ENCODE measurements at places on chromosomes 7 and 10. TPM values are rescaled to one million over a fixed set of nuclear protein-coding genes. Genes with fewer than 3 reads are reported as not detected.
A peak's percentile ranks its signal among the peaks of the same experiment; 100 is the strongest.

DNA sequence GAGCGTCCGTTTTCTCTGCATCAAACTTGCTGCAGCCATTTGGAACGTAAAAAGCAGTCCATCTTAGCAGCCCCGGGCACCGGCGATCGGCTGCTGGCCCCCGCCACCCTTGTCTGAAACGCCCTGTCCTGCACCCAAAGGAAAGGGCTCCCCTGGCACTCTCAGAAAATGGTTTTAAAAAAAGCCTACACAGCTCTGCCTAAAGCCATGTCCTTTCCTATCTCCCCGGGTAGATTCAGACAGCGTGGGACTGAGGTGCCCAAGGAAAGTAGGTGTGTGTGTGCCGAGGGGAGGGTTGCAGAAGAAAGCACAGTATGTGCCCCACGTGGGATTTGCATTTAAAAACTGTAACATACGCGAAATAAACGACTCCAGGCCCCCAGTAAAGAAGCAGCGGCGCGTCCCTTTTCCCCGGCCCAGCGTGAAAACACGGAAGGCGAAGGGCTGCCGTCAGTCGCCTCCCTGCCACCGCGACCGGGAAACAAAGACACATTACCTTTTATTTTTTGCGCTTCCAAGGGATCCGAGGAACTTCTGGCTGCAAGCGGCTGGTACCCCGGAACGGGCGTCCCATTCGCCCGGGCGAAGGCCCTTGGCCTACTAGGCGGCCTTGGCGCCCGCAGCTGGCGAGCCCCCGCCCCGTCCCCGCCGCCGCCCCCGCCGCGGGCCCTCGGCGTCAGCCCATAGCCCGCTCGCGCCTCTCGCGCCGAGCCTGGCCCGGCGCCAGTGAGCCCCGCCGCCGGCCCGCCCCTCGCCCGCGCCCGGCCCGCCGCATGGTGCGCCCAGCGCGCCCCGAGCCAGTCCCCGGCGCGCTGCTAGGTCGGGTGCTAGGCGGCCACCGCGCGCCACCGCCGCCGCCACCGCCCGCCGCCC, 304.6 kb downstream of the PRPF18 start:
- no peaks in the 10 kb centered on the region for H3K36me3 ChIP-seq
- 0 out of 2 replicates have a peak, but pooled peaks cover 4% of the 10 kb centered on the region for H3K4me1 ChIP-seq
- no peak for DNase-seq
- no peaks in the 10 kb centered on the region for H3K27me3 ChIP-seq
- no peak overlapping the region for H3K27ac ChIP-seq
- H3K4me3 ChIP-seq, result no peak overlapping the region

The SRGN gene
- not detected for total RNA-seq

GRCh38 chr7:43631559-43631958, 48.7 kb downstream of the STK17A start:
- H3K4me1 ChIP-seq, result no peaks in the 10 kb centered on the region
- H3K27ac ChIP-seq, result no peak overlapping the region
- H3K36me3 ChIP-seq, result no peaks in the 10 kb centered on the region

The GARIN1A gene
- total RNA-seq, result 0.79 TPM

The TACC2 gene
- 98.5 TPM for total RNA-seq

DNA sequence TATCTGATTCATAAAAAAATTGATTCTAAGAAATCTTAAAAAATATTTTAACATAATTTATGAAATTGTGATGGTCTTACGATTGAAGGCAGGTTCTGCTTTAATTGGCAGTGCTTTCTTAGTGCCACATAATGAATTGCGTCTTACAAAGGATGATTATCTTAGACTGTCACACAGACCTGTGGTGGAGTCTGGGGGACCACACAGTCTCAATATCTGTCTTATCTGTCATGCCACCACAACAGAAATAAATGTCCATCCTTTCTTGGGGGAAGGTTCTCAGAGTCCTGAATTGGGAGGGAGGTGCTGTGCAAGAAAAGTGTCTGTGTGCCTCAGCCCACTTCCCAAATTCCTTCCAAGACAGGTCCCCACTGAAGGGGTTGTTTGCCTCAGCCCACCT, 34.0 kb downstream of the ZDHHC6 start:
- no peak overlapping the region for H3K4me3 ChIP-seq
- H3K4me1 ChIP-seq, result no peaks in the 10 kb centered on the region
- no peaks in the 10 kb centered on the region for H3K27me3 ChIP-seq
- H3K36me3 ChIP-seq, result peaks cover 3% of the 10 kb centered on the region

DNA sequence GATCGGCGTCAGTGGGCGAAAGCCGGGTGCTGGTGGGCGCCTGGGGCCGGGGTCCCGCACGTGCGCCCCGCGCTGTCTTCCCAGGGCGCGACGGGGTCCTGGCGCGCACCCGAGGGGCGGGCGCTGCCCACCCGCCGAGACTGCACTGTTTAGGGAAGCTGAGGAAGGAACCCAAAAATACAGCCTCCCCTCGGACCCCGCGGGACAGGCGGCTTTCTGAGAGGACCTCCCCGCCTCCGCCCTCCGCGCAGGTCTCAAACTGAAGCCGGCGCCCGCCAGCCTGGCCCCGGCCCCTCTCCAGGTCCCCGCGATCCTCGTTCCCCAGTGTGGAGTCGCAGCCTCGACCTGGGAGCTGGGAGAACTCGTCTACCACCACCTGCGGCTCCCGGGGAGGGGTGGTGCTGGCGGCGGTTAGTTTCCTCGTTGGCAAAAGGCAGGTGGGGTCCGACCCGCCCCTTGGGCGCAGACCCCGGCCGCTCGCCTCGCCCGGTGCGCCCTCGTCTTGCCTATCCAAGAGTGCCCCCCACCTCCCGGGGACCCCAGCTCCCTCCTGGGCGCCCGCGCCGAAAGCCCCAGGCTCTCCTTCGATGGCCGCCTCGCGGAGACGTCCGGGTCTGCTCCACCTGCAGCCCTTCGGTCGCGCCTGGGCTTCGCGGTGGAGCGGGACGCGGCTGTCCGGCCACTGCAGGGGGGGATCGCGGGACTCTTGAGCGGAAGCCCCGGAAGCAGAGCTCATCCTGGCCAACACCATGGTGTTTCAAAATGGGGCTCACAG, 1.1 kb downstream of the EGFR start:
- peak overlapping the region; percentile 86 for H3K4me3 ChIP-seq
- no peaks in the 10 kb centered on the region for H3K27me3 ChIP-seq
- peak; percentile 73 for DNase-seq

The ZCCHC24 gene
- 2.5 TPM for total RNA-seq

GRCh38 chr7:121406461-121406860, 10.4 kb upstream of the FAM3C start:
- H3K4me1 ChIP-seq, result peaks cover 19% of the 10 kb centered on the region
- no peak overlapping the region for H3K4me3 ChIP-seq
- DNase-seq, result no peak

DNA sequence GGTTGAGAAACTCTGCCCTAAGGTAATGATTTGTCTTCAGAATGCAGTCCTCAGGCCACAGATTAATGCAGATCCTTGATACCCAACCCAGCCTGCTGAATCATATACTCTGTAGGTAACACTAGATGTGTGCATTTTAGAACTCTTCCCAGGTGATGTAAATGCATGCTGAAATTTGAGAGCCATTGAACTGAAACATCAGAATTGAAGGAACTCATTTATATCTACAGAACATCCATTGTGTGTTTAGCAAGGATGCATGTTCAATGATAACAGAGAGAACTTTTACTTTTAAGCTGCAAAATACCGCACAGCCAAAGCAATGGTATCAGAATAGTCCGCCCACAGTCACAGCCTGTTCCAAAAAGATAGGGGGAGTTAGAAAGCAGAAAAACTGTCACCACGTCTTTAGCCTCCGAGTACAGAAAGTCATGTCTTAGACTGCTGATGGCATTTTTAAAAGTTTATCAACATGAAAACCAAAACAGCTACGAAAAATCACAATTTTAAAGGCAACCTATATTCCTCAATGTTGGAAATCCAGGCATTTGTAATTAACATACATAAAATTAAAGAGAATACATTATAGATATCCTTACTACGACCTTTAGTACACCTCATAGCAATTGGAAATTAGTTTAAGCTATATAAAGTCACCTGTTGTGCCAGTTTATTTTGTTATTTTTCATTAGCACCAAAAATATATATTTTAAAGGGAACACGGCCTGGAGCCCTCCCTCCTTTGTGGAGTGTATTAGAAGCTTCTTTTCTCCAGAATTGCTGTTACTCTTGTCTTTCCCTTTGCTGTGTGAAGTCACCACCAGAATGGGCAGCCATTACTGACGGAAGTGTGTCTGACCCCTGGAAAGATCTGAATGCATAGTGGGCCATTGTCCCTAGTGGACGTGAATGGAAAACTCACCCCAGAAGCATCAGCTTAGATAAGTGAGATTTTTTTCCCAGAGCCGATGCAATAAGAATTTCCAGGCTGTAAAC, 65.8 kb upstream of the PRKAR2B start:
- no peak overlapping the region for H3K4me3 ChIP-seq
- H3K36me3 ChIP-seq, result no peaks in the 10 kb centered on the region
- no peak overlapping the region for H3K27ac ChIP-seq
- no peaks in the 10 kb centered on the region for H3K27me3 ChIP-seq
- no peak for DNase-seq

GRCh38 chr7:44787041-44787440, 9.4 kb upstream of the PPIA start:
- no peak overlapping the region for H3K27ac ChIP-seq
- no peaks in the 10 kb centered on the region for H3K4me1 ChIP-seq
- H3K36me3 ChIP-seq, result no peaks in the 10 kb centered on the region

The TLX1 gene
- total RNA-seq, result 2.3 TPM

The OR2A12 gene
- not detected for total RNA-seq

GRCh38 chr7:127257086-127257485, 4.3 kb upstream of the GRM8 start:
- no peaks in the 10 kb centered on the region for H3K36me3 ChIP-seq
- no peak for DNase-seq
- H3K27ac ChIP-seq, result no peak overlapping the region
- H3K4me1 ChIP-seq, result peaks cover 4% of the 10 kb centered on the region
- no peak overlapping the region for H3K4me3 ChIP-seq

DNA sequence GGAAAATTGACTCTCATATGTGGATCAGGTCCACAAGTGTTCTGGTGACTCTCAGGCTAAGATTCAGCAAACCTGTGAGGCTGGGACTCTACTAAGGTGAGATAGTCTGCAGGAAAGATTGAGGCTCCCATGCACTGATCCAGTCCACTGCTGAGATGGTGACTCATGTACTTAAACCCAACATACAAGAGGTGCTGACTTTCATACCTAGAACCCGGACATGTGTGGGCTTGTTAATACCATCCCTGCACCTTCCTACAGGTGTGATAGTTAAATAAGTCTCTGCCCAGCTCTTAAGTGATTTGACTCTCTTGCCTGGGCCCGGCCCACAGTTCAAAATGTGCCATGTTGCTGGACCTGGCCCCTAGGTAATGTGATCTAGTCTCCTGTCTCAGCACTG, 27.1 kb upstream of the ZNF107 start:
- H3K27ac ChIP-seq, result no peak overlapping the region
- DNase-seq, result no peak
- H3K36me3 ChIP-seq, result no peaks in the 10 kb centered on the region
- H3K4me1 ChIP-seq, result no peaks in the 10 kb centered on the region
- H3K4me3 ChIP-seq, result no peak overlapping the region
- no peaks in the 10 kb centered on the region for H3K27me3 ChIP-seq

The ADAM12 gene
- total RNA-seq, result not detected

The JAKMIP3 gene
- 0.50 TPM for total RNA-seq

- DNase-seq, result no peak
- no peak overlapping the region for H3K27ac ChIP-seq
- H3K4me3 ChIP-seq, result no peak overlapping the region
- no peaks in the 10 kb centered on the region for H3K36me3 ChIP-seq
Measured at GRCh38 chr7:132953468-132953867, 128.4 kb downstream of the CHCHD3 start.

GRCh38 chr10:17134282-17134681, 4.7 kb upstream of the CUBN start:
- no peaks in the 10 kb centered on the region for H3K27me3 ChIP-seq
- H3K36me3 ChIP-seq, result no peaks in the 10 kb centered on the region
- H3K27ac ChIP-seq, result no peak overlapping the region

The DLD gene
- total RNA-seq, result 141 TPM

The BTRC gene
- total RNA-seq, result 19.6 TPM

DNA sequence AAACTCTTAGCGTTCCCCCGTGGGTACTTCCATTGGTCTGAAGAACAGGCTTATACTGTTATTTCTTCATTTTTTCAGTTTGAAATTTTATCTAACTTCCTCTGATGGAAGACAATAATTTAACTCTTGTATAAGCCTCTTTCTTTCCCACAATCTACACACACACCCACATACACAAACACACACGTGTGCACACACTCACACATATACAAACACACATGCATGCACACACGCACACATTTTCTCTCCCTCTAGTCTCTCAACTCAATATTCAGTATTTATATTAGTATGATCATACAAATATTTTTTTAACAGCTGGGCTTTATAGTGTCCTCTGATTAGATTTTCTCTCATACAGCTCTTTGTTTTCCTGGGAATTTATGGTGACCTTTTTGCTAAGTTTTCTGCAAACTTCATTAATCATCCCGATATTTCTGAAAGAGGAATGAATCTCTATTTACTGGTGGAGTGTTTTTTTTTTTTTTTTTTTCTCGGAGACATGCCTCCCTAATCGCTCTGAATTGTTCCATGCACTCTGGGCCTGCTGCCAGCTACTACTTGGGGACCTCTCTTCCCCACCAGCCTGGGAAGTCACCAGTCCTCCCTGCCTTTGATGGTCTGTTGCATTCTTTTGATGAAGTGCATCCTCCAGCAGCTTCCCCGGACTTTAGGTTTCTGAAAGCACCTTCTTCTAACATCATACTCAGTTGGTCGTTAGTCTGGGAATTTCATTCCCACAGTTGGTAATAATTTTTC, 75.5 kb downstream of the ZNF777 start:
- H3K27ac ChIP-seq, result no peak overlapping the region
- no peak overlapping the region for H3K4me3 ChIP-seq
- H3K27me3 ChIP-seq, result no peaks in the 10 kb centered on the region
- no peak for DNase-seq
- no peaks in the 10 kb centered on the region for H3K36me3 ChIP-seq

The IRF5 gene
- total RNA-seq, result 1.2 TPM

GRCh38 chr10:116038259-116038658, 234.7 kb downstream of the GFRA1 start:
- H3K27ac ChIP-seq, result no peak overlapping the region
- no peaks in the 10 kb centered on the region for H3K36me3 ChIP-seq
- peak; percentile 40 for DNase-seq
- no peaks in the 10 kb centered on the region for H3K27me3 ChIP-seq
- H3K4me1 ChIP-seq, result no peaks in the 10 kb centered on the region
- no peak overlapping the region for H3K4me3 ChIP-seq

- H3K27me3 ChIP-seq, result no peaks in the 10 kb centered on the region
- no peak for DNase-seq
- H3K4me1 ChIP-seq, result peaks cover 7% of the 10 kb centered on the region
- no peaks in the 10 kb centered on the region for H3K36me3 ChIP-seq
- H3K27ac ChIP-seq, result no peak overlapping the region
- H3K4me3 ChIP-seq, result no peak overlapping the region
Measured at GRCh38 chr7:148609045-148609725, 18.6 kb downstream of the C7orf33 start.

The NHLRC2 gene
- total RNA-seq, result 37.4 TPM

GRCh38 chr7:8070451-8071180, 102.0 kb downstream of the GLCCI1 start:
- DNase-seq, result no peak
- no peaks in the 10 kb centered on the region for H3K36me3 ChIP-seq
- no peak overlapping the region for H3K27ac ChIP-seq

The ABHD11 gene
- 38.9 TPM for total RNA-seq

The GNAI1 gene
- 2.3 TPM for total RNA-seq

The GRM3 gene
- not detected for total RNA-seq

Data from Caco-2 (cell line).